ENCODE measurements at places on chromosomes 13 and 19. TPM values are rescaled to one million over a fixed set of nuclear protein-coding genes. Genes with fewer than 3 reads are reported as not detected.

DNA sequence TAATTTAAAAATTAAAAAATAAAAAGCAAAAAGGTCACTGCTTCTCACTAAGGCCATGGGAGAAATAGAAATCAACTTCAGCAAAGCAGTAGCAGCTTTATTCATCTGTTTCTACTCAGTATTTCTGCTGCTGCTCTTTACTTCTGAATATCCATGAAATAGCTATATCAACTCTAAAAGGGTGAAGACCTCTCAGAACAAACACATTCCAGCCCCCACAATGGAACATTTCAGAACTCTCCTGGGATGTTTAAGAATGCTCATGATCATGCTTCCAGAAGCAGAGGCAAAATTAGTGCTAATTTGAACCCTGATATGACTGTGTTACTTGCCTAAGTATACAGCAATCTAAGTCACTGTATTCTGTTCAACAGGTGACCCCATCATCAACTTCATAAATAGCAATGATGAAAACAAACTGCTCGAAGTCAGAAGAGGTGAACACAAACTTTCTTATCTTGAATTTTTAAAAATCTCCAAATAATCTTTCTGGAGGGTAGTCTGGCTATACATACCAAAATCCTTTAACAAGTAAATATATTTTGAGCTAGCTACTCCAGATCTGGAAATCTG is 29.6 kb upstream of the DOCK9 start:
- DNase-seq, result no peak

DNA sequence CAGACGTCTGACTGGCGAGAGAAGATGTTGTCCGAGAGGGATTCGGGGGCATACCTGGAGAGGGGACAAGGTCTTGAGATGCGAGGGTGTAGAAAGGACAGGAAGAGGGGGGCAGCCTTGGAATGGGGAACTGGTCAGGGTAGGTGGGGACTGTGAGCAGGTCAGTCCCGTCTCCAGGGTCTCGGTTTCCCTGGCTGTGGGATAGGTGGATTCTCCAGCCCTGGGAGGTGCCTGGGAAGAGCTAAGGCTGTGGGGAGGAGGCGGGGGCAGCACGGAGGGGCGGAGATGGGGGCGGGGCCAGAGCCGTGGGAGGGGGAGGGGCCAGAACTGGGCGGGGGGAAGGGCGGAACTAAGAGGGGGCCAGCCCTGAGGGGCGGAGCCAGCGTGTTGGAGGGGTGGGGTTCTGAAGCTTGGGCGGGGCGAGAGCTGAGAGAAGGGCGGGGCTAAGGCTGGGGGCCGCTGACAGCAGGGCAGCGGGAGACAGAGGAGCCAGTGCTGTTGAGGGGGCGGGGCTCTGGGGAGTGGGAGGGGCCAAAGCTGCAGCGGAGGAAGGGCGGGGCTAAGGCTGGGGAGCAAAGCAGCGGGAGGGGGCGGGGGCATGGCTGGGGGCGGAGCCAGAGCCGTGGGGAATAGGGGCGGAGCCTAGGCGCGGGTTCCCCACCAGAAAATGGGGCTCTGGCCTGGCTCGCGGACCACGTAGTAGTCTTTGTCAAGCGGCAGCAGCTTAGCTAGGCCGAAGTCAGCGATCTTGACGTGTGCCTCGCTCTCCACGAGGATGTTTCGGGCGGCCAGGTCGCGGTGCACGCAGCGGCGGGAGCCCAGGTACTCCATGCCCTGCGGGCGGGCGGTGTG is 9.5 kb upstream of the INSL3 start:
- DNase-seq, result peak; percentile 47

Gene CEBPG
- 7.7 TPM for polyA plus RNA-seq

Gene CGB1
- polyA plus RNA-seq, result not detected

DNA sequence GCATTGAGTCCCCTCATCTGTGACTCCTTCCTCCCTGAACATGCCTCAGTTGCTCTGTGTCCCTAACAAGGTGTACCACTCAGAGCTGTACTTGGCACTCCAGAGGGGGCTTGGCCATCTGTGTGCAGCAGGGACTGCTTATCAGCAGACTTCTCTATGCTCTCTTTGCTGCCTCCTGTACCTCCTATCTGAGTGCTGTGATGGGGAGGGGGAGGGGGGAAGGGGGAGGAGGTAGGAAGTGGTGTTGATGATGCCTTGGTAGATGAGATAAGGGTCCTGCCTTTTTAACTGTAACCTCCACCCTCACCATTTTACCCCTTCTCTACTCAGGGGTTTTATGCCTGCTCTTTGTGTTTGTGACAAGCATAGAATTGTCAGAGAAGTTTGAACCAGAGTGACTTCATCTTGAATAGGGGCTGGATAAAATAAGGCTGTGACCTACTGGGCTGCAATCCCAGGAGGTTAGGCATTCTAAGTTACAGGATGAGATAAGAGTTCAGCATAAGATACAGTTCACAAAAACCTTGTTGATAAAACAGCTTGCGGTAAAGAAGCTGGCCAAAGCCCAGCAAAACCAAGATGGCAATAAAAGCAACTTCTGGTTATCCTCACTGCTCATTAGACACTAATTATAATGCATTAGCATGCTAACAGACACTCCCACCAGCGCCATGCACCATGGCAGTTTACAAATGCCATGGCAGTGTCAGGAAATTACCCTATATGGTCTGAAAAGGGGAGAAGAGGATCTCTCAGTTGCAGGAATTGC is 13.2 kb downstream of the PCDH8 start:
- DNase-seq, result no peak

DNA sequence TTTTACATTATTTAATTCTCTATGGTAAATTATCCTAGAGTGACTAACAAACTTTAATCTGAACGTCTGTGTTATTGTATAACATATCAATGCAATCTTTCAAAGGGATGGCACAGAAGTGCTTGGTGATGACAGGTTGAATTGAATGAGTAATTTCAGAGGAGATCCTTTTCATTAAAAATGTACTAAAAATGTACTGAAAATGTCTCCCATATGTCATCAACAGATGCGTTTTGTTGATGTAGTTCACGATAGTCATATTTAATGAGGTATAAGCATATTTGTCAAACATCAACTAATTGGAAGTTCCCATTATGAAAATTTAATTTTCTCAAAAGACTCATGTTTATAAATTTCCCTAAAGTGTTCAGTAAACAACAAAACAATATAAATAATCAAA is 1434.7 kb upstream of the PCDH20 start:
- DNase-seq, result no peak

- DNase-seq, result peak; percentile 71
Measured at GRCh38 chr13:42048684-42049453, 421 bp downstream of the DGKH start.

DNA sequence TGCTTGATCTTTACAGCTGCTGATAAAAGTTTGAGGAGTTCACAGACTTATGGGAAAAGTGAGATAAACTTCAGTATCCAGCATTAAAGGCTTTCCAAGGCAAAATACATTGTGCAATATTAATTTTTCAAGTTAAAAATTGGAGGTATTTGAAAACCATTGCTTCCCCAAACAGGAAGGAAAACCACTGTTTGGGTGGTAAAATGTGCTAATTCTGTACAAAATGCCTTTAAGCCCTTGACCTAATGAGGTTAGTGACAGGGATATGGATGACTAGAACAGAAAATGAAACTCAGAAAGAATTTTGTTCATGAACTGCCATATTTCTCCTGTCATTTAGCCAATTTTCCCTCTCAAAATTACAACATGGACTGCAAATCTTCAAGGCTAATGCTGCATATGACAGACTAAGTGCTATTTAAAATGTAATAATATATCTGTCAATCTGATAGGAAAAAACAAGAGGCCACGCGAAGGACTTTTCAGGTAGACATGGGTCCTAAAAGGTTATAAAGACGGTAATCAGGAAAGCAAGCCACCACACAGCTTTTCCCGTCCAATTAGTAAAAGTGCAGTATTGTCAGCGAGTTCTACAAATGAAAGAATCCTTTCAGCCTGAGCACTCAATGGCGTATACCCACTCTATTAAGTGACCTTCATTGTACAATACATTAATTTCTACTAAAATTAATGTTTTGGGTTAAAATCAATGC is 212.8 kb downstream of the ENOX1 start:
- DNase-seq, result no peak

Gene POSTN
- 0.41 TPM for polyA plus RNA-seq

- no peak for DNase-seq
Measured at GRCh38 chr13:30675717-30676116, 58.0 kb downstream of the USPL1 start.

DNA sequence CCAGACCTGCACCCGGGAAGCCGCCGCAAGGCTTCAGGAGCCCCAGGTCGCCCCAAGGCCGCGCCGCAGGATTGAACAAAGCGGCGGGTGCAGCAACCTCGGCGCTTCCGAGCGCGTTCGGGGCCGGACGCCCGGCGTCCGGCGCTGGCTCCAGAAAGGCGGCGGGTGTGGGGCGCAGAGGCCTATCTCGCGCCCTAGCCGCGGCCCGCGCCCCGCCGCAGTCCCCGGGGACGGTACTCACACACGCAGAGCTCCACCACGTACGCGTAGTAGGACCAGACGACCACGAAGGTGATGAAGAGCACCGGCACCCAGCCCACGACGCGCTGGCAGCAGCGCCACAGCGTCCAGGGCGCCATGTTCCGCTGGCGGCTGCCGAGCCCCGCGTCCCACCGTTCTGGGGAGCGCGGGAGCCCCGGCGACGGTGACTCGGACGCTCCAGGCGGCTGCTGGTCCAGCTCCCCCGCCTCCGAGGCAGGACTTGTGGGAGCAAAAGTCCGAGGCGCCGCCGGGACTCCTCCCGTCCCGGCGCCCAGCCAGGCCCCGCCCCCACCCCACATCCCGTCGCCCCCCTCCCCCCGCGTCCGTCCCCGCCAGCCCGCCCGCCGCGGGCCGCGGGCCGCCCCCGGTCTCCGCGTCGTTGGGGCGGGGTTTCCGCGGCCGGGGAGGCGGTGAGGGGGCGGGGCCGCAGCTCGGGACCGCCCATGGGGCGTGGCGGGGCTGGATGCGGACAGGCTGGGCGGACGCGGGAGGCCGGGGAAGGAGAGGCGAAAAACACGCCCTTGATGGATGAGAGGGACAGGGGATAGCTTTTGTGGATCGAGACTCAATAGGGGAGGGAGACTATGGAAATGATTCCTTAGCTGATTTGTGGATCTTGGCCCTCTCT is at the start of gene ZDHHC20:
Gene ZDHHC20, minus strand, starts transcription at position 491 of the 889 bp plus-strand sequence. Its CDS starts 132 bp downstream, at position 359.
- DNase-seq, result peak; percentile 82

- DNase-seq, result no peak
Measured at GRCh38 chr19:46776927-46777911, 11.2 kb downstream of the SLC1A5 start.

Gene CFAP97D2
- polyA plus RNA-seq, result not detected

DNA sequence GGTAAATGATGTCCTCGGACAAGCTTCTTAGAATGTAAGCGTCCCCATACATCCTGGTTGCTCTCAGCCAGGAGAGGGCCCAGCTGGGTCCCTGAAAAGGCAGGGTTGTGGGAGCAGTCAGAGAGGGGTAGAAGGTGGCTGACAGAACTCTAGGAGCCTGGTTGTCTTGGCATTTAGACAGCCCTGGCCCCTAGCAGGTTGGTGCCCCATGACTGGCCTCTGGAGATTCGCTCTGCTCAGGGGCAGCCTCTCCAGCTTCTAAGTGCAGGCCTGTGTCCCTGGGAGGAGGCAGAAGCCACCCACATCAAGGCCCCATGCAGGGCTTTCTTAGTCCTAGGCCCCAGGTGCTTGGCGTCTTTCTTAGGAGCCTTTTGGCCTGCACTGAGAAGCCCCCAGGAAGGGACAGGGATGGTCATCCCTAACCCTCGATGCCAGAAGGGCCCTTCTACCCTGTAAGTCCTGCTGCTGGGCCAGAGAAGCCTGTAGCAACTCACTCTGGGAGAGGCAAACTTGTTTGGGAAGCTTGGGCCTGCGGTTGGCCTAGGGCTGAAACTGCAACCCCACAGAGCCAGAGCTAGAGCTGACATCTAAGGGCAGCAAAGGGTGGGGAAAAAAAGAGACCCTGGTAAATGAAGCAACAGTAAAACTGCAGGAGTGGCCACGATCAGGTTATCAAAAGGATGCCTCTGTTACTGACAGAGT is 2.8 kb upstream of the CDX2 start:
- DNase-seq, result no peak

- no peak for DNase-seq
Measured at GRCh38 chr13:100409132-100409531, 179.5 kb downstream of the GGACT start.

Gene SULT2A1
- not detected for polyA plus RNA-seq

DNA sequence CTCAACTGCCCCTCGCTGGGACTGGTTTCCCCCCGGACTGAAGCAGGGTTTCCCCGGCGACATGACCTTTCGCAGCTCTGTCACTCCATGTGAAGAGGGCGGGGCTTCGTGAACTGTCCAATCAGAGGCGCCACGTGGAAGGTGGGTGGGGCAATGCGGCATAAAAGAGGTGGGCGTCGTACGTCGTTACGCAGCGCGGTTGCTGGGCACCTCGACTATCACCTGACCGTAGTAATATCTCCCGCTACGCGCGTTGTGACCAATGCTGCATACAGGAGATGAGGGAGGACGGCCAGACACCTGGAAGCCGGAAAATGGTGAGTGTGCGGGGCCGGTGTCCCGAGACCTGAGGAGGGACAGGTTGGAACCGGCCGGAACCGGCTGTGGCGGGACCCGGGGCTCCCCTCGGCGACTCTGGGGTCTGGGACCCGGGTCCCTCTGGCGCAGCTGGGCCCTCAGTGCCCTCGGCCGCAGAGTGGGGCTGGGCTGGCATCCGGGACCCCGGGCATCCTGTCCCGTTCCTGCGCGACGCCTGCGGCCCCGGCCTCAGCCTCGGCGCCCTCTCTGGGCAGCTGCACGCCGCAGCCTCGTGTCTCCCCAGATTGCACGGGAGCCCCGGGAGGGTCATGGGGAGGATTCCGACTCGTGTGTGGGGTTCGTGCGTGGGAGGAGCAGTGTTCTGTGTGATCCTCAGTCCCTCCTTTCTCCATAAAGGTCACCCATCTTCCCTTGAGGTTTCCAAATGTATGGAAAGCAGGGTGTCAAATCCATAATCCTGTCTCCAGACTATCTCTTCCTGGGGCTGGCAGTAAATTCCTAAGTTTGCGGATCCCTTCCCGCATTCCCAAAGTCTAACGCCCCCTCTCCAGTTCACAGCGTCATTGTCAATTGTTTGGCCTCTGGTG is 32.2 kb downstream of the ZNF136 start:
- DNase-seq, result peak; percentile 6

Measured in endothelial cell of umbilical vein (primary cell).